ENCODE measurements at places on chromosomes 3 and 15.
A peak's percentile ranks its signal among the peaks of the same experiment; 100 is the strongest.

GRCh38 chr15:28892789-28893610, 7.2 kb downstream of the APBA2 start:
- no peak for DNase-seq

DNA sequence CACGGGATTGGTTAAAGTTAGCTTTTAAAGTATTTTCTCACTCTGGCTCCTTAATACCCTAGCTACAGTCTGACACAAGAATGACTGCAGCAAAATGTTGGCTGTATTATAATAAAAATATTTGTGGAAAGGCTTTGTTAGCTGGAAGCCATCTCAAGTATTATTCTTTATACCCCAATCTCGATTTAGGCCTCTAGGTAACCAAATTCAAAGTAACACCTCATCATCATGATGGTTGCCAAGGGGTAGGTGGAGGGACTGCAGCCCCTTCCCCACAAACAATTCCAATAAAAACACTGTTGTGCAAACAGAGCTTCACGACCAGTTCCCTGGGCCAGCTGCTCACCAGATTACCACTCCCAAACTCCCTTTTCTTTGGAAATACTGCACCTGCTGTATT, 759 bp upstream of the GMPS start:
- DNase-seq = no peak

GRCh38 chr3:82610236-82610635, 848.8 kb upstream of the GBE1 start:
- no peak for DNase-seq

GRCh38 chr3:113287803-113288648, 76.7 kb downstream of the BOC start:
- DNase-seq = peak; percentile 51

DNA sequence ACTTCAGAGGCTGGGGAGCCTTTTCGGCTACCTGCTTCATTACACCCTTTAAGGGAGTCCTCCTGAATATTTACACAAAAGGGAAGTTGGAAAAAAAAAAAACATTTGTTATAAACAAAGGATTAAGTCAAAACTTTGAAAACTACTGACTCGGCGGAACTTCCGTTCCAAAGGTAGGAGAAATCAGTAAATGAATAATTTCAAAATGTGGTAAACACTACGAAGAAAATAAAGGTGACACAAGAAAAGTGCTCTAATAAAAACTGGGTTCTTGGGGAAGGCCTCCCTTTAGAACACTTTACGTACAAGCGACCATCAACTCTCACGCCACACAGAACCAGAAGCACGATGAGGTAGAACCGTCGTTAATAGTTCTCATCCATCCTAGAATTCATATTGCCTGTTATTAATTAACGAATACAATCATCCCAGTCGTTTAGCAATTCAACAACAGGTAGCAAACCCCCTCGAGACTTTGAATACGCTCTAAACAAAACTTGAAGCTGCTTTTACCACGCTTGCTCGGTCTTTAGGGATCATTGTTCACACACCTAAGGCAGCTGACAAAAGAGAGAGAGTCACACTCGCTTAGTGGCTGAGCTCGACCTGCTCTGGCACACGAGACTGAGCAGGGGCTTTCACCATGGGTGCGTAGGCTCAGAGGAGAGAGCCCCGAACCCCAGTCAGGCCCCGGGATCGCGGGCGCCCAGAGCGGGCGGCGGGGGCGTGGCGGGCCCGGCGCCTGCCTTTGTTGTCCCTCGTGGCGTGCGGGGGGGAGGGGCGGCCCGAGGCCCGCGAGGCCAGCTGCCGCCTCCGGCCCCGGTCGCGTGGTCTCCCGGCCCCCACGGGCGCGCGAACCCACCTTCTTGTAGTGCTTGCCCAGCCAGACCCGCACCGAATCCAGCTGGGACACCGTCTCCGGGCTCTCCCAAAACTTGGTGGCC, 680 bp downstream of the SMARCC1 start:
- peak; percentile 67 for DNase-seq

DNA sequence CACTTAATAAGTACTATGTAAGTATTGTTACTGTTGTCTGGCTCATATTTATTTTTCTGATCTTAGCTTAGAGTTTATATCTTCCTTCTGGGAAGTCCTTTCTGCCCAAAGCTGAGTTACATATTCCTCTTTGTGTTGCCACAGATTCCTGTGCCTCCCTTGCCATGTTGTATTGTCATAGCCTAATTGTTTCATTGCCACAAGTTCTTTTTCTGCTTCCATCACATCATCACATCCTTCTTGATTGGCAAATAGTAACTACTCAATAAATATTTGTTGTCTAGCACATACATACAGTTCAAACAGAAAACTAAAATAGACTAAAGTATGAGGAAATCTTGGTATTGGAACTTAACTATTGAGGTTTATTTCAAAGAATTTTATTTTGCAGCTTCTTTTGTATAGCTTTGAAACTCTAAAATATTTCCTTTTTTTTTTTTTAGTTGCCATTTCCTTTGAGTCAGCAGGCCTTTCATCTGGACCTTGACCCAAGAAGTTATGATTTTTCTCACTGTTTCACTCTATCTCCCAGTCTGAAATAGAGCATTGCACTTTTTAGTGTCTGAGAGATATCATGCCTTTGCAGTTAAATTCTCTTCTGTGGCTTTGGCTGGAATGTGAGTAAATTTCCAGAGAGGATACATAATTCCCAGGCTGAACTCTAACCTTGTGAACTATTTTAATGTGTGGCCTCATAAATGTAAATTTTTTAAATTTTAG, 98.2 kb downstream of the ZNF609 start:
- DNase-seq = no peak

GRCh38 chr3:71905426-71905825, 120.5 kb upstream of the PROK2 start:
- DNase-seq = no peak

Measured in hippocampal formation (tissue), 2 donors.